ENCODE measurements at places on chromosomes 5 and 9. TPM values are rescaled to one million over a fixed set of nuclear protein-coding genes. Genes with fewer than 3 reads are reported as not detected.

DNA sequence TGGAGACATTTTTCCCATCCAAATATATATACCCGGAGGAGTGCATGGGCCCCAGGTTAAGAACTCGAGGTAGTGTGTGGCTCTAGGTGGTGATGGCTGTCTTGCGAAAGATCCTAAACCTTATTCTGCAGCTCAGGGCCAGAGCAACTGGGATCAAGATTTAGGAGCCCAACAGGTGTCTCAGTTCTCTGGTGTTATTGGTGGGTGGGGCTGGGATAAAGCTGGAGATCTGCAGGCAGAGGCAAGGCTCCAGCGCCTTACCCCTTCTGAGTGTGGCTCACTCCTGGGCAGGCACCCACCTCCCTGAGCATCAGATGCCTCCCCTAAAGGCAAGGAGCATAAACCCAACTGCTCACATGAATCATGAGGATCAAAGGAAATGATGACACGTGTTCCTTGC, 11.2 kb downstream of the UBE2QL1 start:
- no peak for DNase-seq
- no peaks in the 10 kb centered on the region for H3K36me3 ChIP-seq
- H3K4me3 ChIP-seq: no peak overlapping the region
- no peaks in the 10 kb centered on the region for H3K4me1 ChIP-seq
- no peak overlapping the region for H3K27ac ChIP-seq
- H3K27me3 ChIP-seq: no peaks in the 10 kb centered on the region

GRCh38 chr9:33193818-33194217, 26.7 kb upstream of the B4GALT1 start:
- no peak for DNase-seq
- peaks cover 14% of the 10 kb centered on the region for H3K4me1 ChIP-seq
- H3K27ac ChIP-seq: no peak overlapping the region
- no peaks in the 10 kb centered on the region for H3K27me3 ChIP-seq
- no peak overlapping the region for H3K4me3 ChIP-seq

- H3K4me3 ChIP-seq: peak overlapping the region; percentile 45
- H3K27me3 ChIP-seq: no peaks in the 10 kb centered on the region
- peak overlapping the region; percentile 88 for H3K27ac ChIP-seq
- DNase-seq: no peak
Measured at GRCh38 chr9:94900222-94901018, 173.9 kb downstream of the AOPEP start.

- no peaks in the 10 kb centered on the region for H3K36me3 ChIP-seq
- DNase-seq: no peak
- H3K27ac ChIP-seq: no peak overlapping the region
- H3K27me3 ChIP-seq: no peaks in the 10 kb centered on the region
- H3K4me1 ChIP-seq: peaks cover 10% of the 10 kb centered on the region
Measured at GRCh38 chr5:158888206-158888605, 211.5 kb downstream of the EBF1 start.

GRCh38 chr5:85663708-85664031, 954.1 kb upstream of the COX7C start:
- H3K4me3 ChIP-seq: no peak overlapping the region
- H3K4me1 ChIP-seq: no peaks in the 10 kb centered on the region
- H3K27me3 ChIP-seq: no peaks in the 10 kb centered on the region
- H3K36me3 ChIP-seq: no peaks in the 10 kb centered on the region
- H3K27ac ChIP-seq: no peak overlapping the region

- H3K4me3 ChIP-seq: no peak overlapping the region
- no peak for DNase-seq
- no peak overlapping the region for H3K27ac ChIP-seq
- no peaks in the 10 kb centered on the region for H3K4me1 ChIP-seq
Measured at GRCh38 chr9:100505564-100506159, 32.7 kb downstream of the TMEFF1 start.

DNA sequence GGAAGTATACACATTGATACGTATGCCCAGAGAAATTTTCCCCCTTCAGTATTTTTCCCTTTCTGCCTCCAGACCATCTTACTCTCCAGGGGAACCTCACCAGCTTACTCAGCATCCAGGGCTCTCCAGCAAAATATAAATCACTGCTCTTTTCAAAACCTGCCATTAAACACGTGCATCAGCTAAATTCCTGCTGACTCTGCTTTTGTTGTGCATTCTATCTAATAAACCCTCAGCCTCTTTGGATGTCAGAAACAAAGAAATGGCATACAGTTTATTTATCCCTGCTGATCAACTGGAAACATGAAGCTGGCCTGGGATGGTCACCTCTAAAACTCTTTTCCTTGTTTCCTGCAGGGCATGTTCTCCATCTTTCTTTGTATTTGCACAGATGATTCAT, 126.8 kb downstream of the TRPM3 start:
- no peaks in the 10 kb centered on the region for H3K27me3 ChIP-seq
- H3K36me3 ChIP-seq: no peaks in the 10 kb centered on the region
- no peak overlapping the region for H3K27ac ChIP-seq
- no peaks in the 10 kb centered on the region for H3K4me1 ChIP-seq
- no peak for DNase-seq

GRCh38 chr5:178895615-178896571, at the start of gene ZFP2:
Gene ZFP2 (plus strand): TSS chr5:178895913. CDS start chr5:178931314, 35,401 bp downstream.
- H3K27me3 ChIP-seq: no peaks in the 10 kb centered on the region
- H3K4me1 ChIP-seq: peaks cover 13% of the 10 kb centered on the region
- peak within 1 kb of the TSS; percentile 90 for H3K4me3 ChIP-seq
- no peak for DNase-seq
- H3K27ac ChIP-seq: peak within 1 kb of the TSS; percentile 82

- peaks cover 4% of the 10 kb centered on the region for H3K27me3 ChIP-seq
- DNase-seq: no peak
- no peak overlapping the region for H3K27ac ChIP-seq
- H3K36me3 ChIP-seq: no peaks in the 10 kb centered on the region
- no peaks in the 10 kb centered on the region for H3K4me1 ChIP-seq
- H3K4me3 ChIP-seq: no peak overlapping the region
Measured at GRCh38 chr9:133322701-133323100, 13.3 kb downstream of the SURF6 start.

DNA sequence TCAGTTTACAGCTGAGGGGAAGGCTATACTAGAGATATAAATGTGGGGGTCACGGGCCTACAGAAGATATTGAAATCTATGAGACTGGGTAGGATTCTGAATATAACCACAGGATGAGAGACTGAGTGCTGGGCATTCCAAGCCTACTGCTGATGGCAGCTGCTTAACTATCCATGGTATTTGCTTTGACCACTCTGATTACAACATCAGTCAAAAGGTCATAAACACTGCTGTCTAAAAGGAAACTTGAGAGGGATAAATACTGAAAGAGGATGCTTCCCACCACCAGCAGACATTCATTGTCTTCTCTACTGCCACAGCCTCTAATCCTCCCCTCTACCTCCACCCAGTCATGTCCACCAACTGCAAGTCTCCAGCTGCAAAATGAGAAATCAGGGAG, 3.8 kb downstream of the ZNF622 start:
- no peaks in the 10 kb centered on the region for H3K27me3 ChIP-seq
- DNase-seq: no peak
- peaks cover 60% of the 10 kb centered on the region for H3K4me1 ChIP-seq
- H3K4me3 ChIP-seq: no peak overlapping the region
- peaks cover 48% of the 10 kb centered on the region for H3K36me3 ChIP-seq
- no peak overlapping the region for H3K27ac ChIP-seq

- DNase-seq: no peak
- H3K27ac ChIP-seq: no peak overlapping the region
- H3K36me3 ChIP-seq: no peaks in the 10 kb centered on the region
- H3K4me1 ChIP-seq: peaks cover 18% of the 10 kb centered on the region
Measured at GRCh38 chr5:56735849-56736641, 79.3 kb upstream of the MAP3K1 start.

- no peak overlapping the region for H3K4me3 ChIP-seq
- H3K4me1 ChIP-seq: no peaks in the 10 kb centered on the region
- no peaks in the 10 kb centered on the region for H3K36me3 ChIP-seq
- no peaks in the 10 kb centered on the region for H3K27me3 ChIP-seq
- no peak for DNase-seq
Measured at GRCh38 chr5:173679909-173680630, 63.6 kb upstream of the BOD1 start.

FGF18 gene
- total RNA-seq: 0.86 TPM

BSPRY gene
- total RNA-seq: 0.57 TPM
